ENCODE measurements at places on chromosomes 3 and 15. TPM values are rescaled to one million over a fixed set of nuclear protein-coding genes. Genes with fewer than 3 reads are reported as not detected.

- DNase-seq = no peak
Measured at GRCh38 chr15:80289528-80290495, 37.8 kb upstream of the CTXND1 start.

DNA sequence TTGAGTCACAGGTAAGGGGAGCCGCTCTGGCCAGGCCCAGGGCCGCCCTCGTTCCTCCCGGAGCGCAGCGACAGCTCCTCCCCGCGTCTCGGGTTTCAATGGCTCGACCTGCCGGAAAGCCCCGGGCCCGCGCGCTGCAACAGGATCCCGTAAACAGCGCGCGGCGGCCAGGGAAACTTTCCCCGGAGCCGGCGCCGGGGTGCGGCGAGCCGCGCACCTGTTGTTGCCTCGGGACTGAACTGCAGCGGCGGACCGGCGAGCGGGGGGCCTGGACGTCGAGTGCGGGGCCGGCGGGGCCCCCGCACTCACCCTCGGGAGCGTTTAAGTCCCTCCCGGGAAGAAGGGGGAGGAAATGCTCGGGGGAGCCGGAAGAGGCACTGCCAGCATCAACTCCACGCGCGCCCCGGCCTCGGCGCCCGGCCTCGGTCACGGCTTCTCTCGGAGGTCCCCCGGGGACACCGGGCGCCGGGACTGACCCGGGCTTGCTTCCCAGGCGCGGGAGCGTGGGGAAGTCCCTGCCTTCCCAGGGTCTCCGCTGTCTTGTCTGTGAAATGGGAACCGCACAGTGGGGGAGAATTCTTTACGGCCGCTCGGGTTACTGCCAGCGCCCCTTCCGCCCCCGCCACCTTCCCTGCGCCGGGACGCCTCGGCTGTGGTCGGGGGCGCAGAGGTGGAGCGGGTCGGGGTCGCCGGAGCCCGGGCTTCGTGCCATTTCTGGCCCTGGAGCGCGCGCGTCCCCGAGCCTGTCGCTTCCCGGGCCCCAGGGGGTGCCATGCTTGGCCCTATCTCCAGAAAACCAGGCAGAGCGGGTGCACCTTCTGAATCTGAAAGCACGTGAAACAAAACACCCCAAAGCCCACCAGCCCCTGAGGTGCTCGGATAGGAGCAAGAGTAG is 7.5 kb upstream of the PGPEP1L start:
- DNase-seq = peak; percentile 64

DNA sequence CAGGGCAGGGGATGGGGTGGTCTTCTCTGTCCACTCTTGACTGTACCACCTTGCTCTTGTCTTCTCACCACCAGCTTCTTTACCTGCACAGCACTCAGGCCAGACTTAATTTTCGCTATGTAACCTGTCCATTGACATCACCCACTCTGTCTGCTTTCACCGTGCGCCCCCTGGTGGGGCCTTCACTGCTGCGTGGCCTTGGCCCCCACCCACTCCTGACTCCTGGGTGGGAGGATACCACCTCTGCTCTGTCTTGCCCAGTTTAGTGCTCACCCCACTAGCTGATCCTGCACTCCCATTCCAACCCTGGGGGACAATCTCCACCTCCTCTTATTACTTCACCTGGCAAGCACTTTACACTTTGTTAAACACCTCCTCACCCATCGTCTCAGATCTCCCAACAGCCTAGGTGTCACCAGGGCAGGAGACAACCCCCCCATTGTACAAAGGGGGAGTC is 17.7 kb downstream of the PTH1R start:
- peak; percentile 86 for DNase-seq

GRCh38 chr3:96416549-96417255 is 397.7 kb upstream of the EPHA6 start:
- DNase-seq = no peak

DNA sequence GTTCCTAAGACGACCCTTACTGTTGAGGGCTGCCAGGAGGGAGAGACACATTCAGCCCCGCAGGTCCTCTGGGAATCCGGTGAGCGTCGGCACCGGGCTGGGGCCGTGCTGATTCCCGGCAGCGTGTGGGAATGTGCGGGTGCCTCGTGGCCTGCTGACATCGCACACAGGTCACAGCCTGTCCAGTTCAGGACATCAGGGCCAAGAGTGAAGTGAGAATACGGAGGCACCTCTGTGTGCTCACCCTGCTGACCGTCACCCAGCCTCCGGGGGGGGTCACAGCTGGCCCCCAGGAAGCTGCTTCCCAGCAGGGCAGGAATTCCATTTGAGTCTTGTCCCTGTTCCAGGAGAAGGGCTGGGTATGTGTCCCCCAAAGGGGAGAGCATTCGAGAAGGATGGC is 53.6 kb downstream of the PGPEP1L start:
- no peak for DNase-seq

GRCh38 chr3:78845605-78846004 is 922.2 kb downstream of the ROBO1 start:
- DNase-seq = no peak

The LRRN1 gene
- 10.4 TPM for total RNA-seq

- no peak for DNase-seq
Measured at GRCh38 chr3:103977417-103977816, 1389.3 kb upstream of the ALCAM start.

The ERICH6 gene
- total RNA-seq = 0.49 TPM

GRCh38 chr15:77482570-77482969 is 61.9 kb downstream of the HMG20A start:
- no peak for DNase-seq

GRCh38 chr3:188528396-188528795 is 374.4 kb downstream of the LPP start:
- no peak for DNase-seq

Data from sciatic nerve (tissue), 2 donors.